ENCODE measurements at places on chromosomes 7 and 10. TPM values are rescaled to one million over a fixed set of nuclear protein-coding genes. Genes with fewer than 3 reads are reported as not detected.

DNA sequence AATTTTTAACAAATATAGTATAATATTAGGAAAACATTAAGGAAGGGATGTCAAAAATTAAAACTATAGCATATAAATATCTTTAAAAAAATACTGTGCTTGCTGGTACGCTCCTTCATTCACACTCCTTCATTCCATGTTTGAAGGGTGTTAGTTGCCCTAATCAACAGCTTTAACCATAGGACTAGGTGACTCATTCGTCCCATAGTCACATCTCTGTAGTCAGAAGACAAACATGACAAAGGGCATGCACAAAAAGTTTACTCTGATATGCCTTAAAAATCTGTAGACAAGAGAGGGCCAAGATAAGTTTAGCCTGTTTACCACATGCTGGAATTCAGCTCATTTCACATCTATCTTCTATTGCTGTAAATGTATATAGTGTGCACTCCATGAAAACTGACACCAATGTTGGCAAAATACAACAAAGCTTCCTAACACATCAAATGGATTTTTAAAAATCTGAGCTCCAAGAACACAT is 646 bp downstream of the FAM13C start:
- no peak for DNase-seq

DNA sequence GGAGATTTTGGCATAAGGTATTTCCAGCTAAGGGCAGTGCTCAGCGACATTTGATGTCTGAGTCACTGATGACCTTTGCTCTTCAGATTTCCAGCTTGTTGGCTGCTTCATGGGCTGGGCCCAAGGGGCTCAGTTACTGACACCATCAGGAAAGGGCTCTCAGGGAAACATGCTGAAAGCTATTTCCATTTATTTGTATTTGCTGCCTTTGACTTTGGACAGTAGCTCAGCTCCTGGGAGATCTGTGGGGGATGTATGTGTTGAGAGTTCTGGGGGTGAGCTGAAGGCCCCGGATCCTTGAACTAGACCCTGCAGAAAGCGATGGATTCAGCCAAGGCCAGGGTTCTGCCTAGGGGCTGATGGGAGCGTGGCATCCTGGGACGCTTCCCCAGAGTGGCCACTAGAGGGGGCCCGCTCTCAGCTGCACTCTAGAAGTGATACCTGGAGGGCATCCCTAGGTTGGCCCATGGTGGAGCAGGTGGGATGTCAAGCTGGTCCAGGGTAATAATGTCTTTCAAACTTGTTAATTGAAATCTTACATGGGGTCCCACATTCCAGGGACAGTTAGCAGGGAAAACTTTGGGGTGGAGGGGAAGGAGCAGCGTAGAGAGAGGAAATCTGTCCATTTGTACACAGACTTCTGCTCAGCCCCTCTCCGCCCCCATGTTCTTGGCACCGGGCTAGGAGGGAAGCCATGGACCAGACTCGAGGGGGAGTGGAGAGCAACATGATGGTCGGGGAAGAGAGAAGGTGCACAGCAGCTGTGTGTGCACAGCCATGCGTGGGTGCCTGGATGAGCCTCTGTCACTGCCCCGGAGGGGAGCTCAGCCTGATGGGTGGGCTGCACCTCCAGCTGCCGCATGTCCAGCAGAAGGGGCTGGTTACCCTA is 3.0 kb upstream of the BTBD16 start:
- peak; percentile 46 for DNase-seq

DNA sequence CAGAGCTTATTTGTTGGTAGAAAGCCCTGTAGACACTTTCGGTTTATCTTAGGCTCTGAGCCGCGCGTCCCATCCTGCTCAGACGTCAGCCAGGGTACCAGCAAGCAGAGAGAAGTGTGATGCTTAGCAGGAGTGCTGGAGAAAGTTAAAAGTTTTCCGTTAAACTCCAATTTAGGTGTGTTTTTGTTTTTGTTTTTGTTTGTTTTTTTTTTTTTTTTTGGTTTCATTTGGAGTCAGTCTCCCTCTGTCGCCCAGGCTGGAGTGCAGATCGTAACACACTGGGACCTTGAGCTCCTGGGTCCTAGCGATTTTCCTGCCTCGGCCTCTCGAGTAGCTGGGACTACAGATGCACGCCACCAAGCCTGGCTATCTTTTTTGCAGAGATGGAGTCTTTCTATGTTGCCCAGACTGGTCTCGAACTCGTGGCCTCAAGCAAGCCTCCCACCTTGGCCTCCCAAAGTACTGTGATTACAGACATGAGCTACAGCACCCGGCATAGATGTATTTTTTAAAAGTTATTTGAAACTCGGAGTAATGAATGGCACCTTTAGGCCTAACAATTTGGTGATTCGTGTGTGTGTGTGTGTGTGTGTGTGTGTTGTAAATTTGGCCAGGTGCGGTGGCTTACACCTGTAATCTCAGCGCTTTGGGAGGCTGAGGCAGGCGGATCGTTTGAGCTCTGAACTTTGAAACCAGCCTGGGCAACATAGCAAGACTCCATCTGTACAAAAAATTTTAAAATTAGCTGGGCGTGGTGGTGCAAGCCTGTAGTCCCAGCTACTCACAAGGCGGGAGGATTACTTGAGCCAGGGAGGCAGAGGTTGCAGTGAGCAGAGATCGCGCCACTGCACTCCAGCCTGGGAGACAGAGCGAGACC is 1.3 kb upstream of the HIP1 start:
- DNase-seq, result no peak

GRCh38 chr10:3780021-3780770 is 4.8 kb downstream of the KLF6 start:
- DNase-seq, result no peak

GRCh38 chr7:94130716-94131115 is 126.6 kb upstream of the BET1 start:
- no peak for DNase-seq

- DNase-seq, result no peak
Measured at GRCh38 chr10:11022213-11022612, 4.5 kb downstream of the CELF2 start.

DNA sequence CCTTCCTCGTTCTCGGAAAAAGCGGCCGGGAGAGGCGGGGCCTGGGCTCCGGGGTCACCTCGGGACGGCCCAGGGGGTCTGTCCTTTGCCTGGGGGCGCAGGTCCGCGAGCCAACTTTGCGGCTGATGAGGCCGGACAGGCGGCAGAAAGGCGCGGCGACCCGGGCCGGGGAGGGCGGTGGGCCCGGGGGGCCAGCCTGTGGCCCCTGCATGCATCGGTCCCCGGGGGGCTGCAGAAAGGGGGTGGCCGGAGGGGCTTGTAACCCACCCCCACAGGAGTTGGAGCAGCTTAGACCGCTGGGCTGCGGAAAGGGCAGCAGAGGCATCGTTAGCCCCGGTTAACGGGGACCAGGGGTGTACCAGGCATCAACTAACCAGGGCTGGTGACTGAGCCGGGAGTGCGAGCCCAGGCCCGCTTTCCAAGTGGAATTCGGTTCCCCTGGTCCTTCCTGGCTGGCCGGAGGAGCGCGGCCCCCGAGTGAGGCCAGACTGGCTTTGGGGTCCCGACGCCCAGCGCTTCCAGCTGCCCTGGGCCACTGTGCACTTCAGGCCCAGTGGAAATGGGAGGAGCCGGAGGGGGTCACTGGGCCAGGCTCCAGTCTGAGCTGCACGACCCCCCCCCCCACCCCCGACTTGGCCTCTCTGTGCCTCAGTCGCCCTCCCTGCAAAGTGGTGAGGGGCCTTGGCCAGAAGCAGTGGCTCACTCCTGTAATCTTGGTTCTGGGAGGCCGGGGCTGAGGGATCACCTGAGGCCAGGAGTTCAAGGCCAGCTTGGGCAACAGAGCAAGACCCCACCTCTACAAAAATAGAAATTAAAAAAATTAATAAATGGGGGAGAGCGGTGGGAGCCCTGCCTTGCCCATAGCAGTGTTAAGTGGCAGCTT is 919 bp downstream of the SLC29A4 start:
- no peak for DNase-seq

DNA sequence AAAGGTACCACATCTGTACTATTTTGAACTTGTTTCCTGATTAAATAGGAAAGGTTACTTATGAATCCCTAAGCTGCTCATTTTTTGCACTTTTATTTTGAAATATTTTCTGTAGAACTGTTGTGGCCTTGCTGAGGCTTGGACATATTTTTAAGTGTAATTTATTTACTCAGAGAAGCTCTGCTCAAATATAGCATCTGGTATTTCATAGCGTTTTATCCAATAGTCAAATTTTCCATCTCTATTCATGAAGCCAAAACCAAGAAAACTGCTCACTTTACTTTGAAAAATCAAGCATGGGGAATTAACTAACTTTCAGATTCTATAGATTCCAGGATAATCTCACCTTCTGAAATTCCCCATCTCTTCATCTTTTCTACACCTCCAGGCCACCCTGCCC is 6.6 kb upstream of the FAM3C start:
- no peak for DNase-seq

GRCh38 chr10:29239569-29240472 is 49.0 kb upstream of the LYZL1 start:
- no peak for DNase-seq

GRCh38 chr10:100470367-100470766 is 7.6 kb downstream of the WNT8B start:
- no peak for DNase-seq

TRPV6 gene
- total RNA-seq, result 0.24 TPM

PRSS37 gene
- total RNA-seq, result not detected

Data from left cardiac atrium (tissue), 4 donors.